ENCODE measurements at places on chromosomes 3 and 15. TPM values are rescaled to one million over a fixed set of nuclear protein-coding genes. Genes with fewer than 3 reads are reported as not detected.

The GPR171 gene
- 0.04 TPM for total RNA-seq

The CLDN16 gene
- not detected for total RNA-seq

The C3orf49 gene
- not detected for total RNA-seq

The LSG1 gene
- total RNA-seq, result 28.0 TPM

The GOLGA6A gene
- 0.13 TPM for total RNA-seq

The KCNH8 gene
- 0.09 TPM for total RNA-seq

The GFM1 gene
- total RNA-seq, result 45.9 TPM

The USP3 gene
- total RNA-seq, result 34.5 TPM
